ENCODE measurements at places on chromosomes 2 and 18.

DNA sequence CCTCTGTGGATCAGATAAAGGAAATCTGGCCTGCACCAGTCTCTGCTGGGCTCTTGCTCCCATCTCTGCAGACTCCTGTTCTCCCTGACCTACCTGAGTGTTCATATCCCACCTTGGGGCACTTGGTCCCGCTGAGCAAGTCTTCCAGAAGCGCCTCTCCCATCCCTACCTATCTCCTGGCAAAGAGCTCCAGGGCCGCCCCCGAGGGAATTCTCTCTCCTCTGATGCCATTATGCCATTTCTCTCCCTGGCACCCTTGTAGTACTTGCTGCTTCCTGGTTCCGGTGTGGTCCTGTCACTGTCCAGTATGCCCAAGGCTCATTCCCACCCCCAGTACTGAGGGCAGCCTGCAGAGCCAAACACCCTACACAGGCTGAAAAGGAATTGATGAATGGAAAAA is 99.8 kb downstream of the KLHL29 start:
- no peak for DNase-seq

DNA sequence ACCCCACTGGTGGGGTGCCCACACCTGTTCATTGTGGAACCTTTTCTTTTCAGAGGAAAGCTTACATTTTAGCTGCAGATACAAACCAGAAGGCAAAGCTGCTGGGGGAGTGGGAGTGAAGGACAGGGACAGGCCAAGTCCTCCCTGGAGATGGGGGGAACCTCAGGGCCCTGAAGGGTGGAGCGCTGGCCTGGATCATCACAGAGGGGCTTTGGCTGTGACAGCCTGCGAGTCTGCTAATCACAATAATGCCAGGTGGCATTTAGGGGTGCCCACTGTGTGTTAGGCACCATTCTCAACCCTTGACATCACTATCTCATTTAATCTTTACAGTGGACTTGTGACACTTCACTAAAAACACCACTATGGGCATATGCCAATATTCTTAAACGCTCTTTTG is 27.4 kb downstream of the KCTD1 start:
- DNase-seq, result no peak

DNA sequence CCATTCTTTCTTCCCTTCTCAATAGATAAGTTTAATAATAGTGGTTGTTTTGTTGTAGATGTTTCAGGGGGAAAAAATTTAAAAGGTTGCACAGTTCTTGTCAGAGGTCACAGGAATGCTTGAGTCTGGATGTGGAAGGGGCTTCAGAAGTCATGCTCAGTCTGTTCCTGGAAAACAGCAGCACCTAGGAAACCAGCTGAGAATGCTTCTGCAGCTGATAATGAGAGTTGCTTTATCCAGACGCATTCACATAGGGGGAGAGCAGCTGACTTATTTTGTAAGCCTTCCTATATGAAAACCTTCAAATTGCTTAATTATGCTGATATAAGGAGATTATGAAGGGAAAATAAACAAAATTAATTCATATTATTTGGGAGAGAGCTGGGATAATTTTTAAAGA is 235.5 kb downstream of the GULP1 start:
- DNase-seq, result no peak

DNA sequence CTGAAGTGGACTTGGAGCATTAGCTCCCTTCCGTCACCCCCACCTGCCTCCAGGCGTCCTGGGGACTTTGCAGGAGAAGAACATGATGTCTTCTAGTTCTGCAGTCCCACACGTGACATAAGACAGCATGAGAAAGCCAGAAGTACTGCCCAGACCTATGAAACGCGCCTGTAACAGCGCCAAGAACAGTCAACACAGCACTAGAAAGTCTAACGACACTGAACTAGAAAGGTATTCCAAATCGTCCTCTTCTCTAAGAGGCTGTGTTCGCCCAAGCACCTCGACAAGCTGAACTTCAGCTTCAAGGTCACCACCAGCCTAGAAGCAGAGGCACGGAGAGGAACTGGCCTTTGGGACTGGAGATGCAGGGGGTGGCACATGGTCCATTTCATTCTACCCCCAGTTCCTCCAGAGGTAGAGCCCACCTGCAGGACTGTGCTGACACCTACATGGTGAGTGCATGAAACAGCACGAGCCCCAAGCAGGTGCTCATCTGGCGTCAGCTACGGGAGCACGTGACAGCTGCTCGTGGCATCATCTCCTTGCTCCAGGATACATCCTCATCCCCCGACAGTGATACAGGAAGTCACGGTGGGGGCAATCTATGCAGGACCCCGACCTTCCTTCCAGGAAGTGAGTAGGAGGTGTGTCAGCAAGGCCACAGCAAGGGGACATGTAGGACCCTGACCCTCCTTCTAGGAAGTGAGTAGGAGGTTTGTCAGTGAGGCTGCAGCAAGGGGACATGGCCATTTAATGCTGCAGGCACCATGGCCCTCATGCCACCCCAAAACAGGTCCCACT is 3.7 kb downstream of the HDAC4 start:
- peak; percentile 71 for DNase-seq

- no peak for DNase-seq
These were observed 77.4 kb downstream of the CTAGE1 start for GRCh38 chr18:22340331-22340730.

GRCh38 chr2:17301437-17301836 is 216.8 kb downstream of the RAD51AP2 start:
- no peak for DNase-seq

- DNase-seq, result no peak
These were observed 247.3 kb upstream of the SP5 start for GRCh38 chr2:170467568-170468422.

DNA sequence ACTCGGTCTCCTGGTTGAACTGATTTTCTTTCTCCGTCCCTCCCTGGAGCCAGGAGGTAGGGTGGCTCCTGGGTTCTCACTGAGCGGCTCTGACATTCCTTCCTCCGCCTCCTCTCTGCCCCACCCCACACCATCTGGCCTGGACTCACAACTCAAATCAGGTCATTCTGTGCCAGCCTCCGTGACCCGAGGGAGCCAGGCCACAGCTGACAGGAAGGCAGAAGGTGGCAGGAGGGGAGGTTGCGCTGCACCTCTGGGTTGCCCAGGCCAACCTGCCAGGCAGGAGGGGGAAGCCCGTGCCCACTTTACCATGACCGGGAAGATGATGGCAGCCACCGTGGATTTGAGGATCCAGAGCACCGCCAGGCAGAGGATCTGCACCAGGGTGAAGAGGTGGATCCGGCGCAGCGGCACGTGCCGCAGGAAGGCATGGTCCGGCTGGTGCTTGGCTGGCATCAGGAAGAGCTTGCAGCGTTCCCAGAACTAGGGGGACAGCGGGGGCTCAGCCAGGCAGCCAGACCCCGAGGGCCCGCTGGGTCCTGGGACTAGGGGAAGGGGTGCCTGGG is 28.3 kb downstream of the MTHFD2 start:
- DNase-seq, result no peak

Measured in thymus (tissue), 14 donors.